Hematopoietic multipotent progenitor cell (in vitro differentiated cells): ENCODE measurements at places on chromosomes 1 and 21. TPM values are rescaled to one million over a fixed set of nuclear protein-coding genes. Genes with fewer than 3 reads are reported as not detected.

The ESRRG gene
- total RNA-seq, result not detected

The CCDC185 gene
- not detected for total RNA-seq

The DOCK7 gene
- total RNA-seq, result 15.3 TPM

The CBR1 gene
- total RNA-seq, result 85.6 TPM

The MR1 gene
- total RNA-seq, result 15.1 TPM

The NFIA gene
- 19.7 TPM for total RNA-seq

The PODN gene
- total RNA-seq, result not detected

The KRTAP13-2 gene
- not detected for total RNA-seq

The TFF2 gene
- total RNA-seq, result not detected

The FCRL5 gene
- total RNA-seq, result 1.1 TPM

The TMPRSS2 gene
- not detected for total RNA-seq

The LMX1A gene
- not detected for total RNA-seq

The BLACAT1 gene
- not detected for total RNA-seq

The KISS1 gene
- total RNA-seq, result under 0.01 TPM

The CLDN19 gene
- under 0.01 TPM for total RNA-seq

The ATP6V1G3 gene
- not detected for total RNA-seq

The ALX3 gene
- not detected for total RNA-seq

The PTCH2 gene
- 0.27 TPM for total RNA-seq

The FCGR3A gene
- 1.6 TPM for total RNA-seq

The TGFB2 gene
- under 0.01 TPM for total RNA-seq

The BATF3 gene
- total RNA-seq, result 3.2 TPM

The LMOD1 gene
- not detected for total RNA-seq

The MAP3K21 gene
- 3.0 TPM for total RNA-seq

The SLC50A1 gene
- 68.1 TPM for total RNA-seq

The PCBP3 gene
- total RNA-seq, result 7.0 TPM

The KRTAP11-1 gene
- total RNA-seq, result not detected

The FHAD1 gene
- under 0.01 TPM for total RNA-seq

The SWT1 gene
- total RNA-seq, result 3.0 TPM

The NPR1 gene
- 0.27 TPM for total RNA-seq

The USH2A gene
- total RNA-seq, result under 0.01 TPM

The MSH4 gene
- total RNA-seq, result 0.27 TPM

The ASAP3 gene
- total RNA-seq, result 1.1 TPM

The ACTN2 gene
- total RNA-seq, result not detected

The GIPC2 gene
- 0.54 TPM for total RNA-seq

The IL19 gene
- total RNA-seq, result not detected

The GNAT2 gene
- 0.27 TPM for total RNA-seq

The OR2T33 gene
- 7.0 TPM for total RNA-seq

The KRTCAP2 gene
- 194 TPM for total RNA-seq

The SYCP1 gene
- total RNA-seq, result not detected

The XCL2 gene
- total RNA-seq, result not detected

The TSPEAR gene
- not detected for total RNA-seq

The OR2L13 gene
- total RNA-seq, result 3.8 TPM

The FCRL2 gene
- total RNA-seq, result under 0.01 TPM

The ARHGEF16 gene
- total RNA-seq, result 0.27 TPM

The SLC1A7 gene
- not detected for total RNA-seq

The PPIAL4G gene
- under 0.01 TPM for total RNA-seq

The UBL4B gene
- not detected for total RNA-seq

The CA6 gene
- not detected for total RNA-seq

The ODF2L gene
- 12.9 TPM for total RNA-seq

The NUCKS1 gene
- 35.0 TPM for total RNA-seq

The ACOT11 gene
- total RNA-seq, result 23.7 TPM

The GUCA2B gene
- total RNA-seq, result not detected

The LCE2B gene
- total RNA-seq, result not detected

The DCST2 gene
- under 0.01 TPM for total RNA-seq

The HOOK1 gene
- 1.3 TPM for total RNA-seq

The CRP gene
- total RNA-seq, result not detected

The FBXO2 gene
- total RNA-seq, result 0.27 TPM

The CASZ1 gene
- 6.2 TPM for total RNA-seq
